ENCODE measurements at places on chromosomes 2 and 18. TPM values are rescaled to one million over a fixed set of nuclear protein-coding genes. Genes with fewer than 3 reads are reported as not detected.

DNA sequence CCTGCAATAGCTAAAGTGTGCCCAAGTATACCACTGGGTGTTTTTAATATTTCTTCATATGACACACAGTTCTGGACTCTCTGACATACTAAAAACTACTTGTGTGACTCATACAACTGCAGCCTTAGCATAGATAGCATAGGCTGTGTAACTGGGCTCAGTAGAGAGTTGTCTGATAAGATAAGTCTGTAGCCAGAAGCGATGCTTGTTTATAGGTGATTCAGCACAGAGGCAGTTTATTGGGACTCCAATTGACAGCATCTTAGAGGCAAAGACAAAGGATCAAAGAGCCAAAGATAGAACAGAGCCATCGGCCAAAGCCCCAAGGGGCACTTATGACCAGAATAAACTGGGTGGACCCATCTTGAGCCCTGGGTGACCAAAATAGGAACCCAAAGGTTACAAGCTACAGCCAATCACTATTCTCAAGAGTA lies 42.3 kb downstream of the AAK1 start:
- DNase-seq = no peak

DNA sequence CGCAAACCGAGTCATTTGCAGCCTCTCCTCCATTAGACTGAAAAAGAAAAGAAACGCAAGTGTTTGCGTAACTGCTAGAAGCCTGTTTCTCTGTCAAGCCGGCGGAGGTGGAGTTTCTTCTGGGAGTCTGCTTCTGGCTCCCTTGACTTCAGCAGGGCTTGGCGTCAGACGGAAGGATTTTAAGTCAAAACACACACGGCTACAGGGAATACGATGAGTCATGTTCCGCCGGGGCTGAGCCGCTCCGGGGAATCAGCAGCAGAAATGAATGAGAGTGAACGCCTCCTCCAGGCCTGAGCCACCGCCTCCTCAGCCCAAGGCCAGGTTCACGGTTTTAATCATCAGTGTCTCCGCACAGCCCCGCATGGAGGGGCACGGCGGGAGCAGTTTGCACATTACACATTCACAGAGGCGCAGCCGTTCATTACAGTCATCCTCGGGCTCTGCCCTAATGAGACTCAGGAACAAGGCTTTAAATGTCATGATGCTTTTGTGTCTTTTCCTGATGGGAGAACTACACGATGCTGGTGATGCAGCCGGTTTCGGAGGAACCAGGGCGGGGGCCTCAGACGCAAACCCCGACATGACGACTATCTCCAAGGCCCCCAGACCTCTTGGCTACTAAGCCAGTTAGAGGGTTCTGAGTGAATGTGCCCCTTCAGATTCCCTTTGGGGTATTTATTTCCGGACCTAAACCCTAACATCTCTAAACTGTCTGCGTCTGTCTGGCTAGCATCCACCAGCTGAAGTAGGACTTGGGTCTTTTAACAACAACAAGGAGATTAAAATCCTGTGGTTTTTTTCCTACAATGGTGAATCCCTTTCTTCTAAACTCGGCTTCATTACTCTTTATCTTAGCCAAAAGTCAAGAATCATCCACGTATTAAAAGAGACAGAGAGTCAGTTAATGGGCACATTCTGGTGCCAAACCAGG lies 11.1 kb upstream of the SCG2 start:
- DNase-seq = peak; percentile 52

DNA sequence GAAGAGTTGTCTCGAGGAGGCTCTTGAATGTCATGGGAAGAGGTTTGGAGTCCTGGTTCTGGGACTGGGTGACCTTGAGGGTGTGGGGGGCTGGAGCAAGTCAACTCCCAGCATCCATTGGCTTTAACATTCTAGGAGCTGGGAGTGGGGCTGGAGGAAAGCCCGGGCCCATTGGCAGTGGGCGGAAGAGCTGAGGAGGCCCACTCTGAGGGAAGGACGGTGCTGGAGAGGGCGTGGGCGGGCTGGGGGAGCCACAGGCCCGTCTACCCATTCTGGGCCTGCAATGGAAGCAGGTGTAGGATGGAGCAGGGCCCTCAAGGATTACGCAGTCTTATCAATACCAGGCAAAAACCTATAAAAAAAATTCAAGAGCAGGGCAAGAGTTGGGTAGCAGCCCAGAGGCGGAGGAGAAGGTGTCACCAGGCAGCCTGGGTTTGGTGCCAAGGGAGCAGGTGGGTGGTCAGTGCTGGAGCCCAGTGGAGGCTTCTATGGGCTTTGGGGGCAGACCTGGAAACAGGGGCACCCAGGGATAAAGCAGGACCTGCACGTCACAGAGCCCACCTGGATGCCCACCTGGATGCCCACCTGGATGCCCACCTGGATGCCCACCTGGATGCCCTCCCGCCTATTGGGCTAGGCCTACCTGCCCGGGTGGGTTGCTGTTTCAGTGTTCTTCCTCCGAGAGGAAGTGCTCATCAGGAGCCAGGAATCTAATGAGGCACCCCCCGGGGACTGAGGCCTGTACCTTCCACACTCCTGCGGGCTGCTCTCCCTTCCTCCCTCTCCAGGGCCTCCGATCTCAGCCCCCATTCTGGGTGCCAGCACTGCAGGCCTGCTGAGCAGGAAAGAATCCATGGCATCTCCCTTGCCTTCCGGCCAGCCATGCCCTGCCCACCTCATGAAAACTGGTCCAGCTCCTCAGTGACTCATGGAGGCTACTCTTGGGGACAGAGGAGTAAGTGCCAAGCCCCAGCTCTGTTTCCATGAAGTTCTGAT lies 71.3 kb downstream of the CTIF start:
- DNase-seq = no peak

DNA sequence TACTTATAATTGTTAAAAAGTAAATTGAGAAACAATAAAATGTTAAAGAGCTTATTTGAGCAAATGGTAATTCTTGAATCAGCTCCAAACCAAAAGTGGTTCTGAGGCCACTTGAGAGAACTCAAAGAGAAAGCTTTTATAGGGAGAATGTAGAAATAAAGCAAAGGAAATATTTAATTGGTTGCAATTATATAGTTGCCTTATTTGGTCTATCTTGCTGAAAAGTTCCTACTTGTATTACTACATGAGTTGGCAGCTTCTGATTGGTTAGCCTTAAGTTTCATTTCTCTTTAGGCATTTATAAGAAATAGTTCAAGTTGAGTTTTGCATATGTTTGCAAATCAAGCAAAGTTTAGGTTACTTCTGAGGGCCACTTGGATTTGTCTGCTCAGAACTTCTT lies 38.1 kb downstream of the SCN2A start:
- no peak for DNase-seq

DNA sequence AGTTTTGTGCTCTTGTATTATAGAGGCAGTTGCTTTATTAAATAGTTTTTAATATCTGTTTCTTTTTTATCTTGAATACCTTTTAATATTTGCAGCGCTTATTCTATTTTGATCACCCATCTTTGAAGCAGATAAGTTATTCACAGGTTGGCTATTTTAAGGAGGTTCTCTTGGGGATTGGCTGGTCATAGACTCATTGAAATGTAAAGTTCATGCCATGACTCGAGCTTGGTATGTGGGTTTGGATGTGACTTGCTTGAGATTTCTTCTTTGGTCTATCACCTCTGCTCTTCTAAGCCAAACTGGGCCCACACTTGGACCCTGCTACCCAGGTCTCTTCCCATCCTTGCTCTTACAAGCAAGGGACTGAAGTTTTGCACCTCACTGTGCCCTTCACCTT lies 33.6 kb downstream of the FARP2 start:
- no peak for DNase-seq

DNA sequence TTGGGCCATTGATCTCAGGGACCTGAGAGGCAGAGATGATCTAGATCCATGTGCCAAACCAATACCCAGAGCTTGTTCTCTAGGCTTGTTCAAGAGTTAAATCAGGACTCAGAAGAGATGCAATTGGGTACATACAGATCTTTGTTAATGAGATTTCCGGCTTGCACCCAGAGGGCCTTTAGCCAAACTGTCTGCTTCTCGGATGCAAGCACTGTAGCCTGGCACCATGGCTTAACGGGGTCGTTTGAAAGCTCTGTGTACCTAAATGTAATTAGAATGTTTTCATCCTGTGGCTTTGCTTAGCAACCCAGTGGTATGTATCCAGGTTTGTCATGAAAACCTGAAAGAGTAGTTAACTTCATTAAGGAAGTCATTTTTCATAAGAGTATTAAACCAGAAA lies 94.2 kb downstream of the TPGS2 start:
- DNase-seq = no peak

GRCh38 chr18:68733707-68734106 lies 18.8 kb upstream of the TMX3 start:
- DNase-seq = no peak

GRCh38 chr2:193088026-193088425 lies 893.3 kb upstream of the TMEFF2 start:
- no peak for DNase-seq

DNA sequence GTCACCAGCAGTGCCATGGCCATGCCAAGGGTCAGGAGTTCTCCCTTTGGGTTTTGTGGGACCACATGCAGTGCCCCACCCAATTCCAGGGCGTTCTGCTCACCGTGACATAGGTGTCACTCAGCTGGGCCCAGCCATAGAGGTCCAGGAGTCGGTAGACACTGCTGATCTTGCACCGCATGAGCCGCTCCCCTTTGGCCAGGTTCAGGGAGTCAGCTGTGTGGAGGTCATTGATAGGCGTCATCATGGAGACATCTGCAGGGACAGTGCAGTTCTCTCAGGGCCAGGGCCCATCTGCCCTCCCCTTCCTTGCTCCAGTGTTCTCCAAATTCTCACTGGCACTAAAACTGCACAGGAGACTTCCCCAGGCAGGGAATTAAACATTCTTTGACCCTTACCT lies 71.9 kb downstream of the ADD2 start:
- no peak for DNase-seq

GRCh38 chr2:55133467-55134315 lies 83.4 kb upstream of the RTN4 start:
- DNase-seq = no peak

DNA sequence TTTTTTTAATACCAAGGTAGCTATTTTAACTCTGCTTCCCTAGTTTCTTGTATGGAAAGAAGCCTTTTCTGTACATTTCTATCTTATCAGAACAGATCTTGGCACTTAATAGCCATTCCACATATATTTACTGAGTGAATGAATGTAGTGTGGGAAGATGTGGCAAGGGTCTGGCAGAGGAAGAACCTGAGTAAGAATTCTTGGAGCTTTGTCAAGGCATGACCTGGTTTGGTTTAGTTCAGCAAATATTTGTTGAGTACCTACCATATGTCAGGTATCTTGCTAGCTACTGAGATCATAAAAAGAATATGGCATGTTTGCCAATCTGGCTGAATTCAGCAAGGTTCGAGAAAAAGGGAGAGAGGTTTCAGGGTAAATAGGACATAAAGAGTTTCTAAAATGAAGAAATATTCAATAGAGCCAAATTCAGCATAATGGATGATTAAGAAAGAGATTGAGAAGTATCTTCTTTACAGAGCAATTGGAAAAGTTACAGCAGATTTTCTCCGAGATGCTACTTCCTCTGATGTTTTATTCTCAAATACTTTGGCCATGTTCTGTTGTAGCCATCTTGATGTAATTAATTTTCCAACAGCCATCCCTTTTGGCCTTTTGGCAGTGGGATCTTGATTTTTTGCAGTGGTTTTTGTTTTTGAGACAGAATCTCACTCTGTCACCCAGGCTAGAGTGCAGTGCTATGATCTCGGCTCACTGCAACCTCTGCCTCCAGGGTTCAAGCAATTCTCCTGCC lies 21.7 kb upstream of the MEP1B start:
- no peak for DNase-seq

DNA sequence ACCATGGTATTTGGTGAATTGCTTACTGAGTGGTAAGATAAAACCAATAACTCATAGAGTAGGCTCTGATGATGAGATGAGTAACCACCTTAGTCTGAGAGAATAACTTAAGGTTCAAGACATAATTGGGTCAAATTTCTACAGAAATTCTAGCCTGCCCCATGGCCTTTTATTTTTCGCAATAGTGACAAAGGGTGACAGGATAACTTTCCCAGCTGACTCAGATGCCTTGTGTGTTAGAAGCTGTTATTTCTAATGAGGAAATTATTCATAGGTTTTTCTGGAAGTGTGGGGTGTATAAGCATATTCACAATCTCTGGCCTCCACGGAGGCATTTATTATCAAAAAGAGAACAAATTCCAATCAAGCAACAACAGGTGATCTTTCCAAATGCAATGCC lies 159.0 kb downstream of the NUP35 start:
- no peak for DNase-seq

GRCh38 chr2:30165617-30166016 lies 18.8 kb downstream of the YPEL5 start:
- DNase-seq = no peak

The IL1R1 gene
- 23.9 TPM for total RNA-seq

The MYO7B gene
- 218 TPM for total RNA-seq
